ENCODE measurements at places on chromosomes 7 and 10.

- no peak for DNase-seq
Measured at GRCh38 chr7:9657257-9657656, 1223.8 kb downstream of the NXPH1 start.

DNA sequence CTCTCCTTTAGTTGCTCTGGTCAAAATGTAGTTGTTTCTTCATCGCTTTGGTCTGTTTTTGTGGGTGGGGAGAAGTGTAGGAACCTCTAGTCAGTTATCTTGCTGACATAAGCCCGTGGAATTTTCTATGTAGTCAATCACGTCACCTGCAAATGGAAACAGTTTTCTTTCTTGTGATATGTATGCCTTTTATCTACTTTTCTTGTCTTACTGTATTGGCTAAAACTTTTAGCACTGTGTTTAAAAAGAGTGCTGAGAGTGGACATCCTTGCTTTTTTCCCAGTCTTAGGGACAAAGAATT lies 42.3 kb downstream of the AKR1E2 start:
- no peak for DNase-seq

DNA sequence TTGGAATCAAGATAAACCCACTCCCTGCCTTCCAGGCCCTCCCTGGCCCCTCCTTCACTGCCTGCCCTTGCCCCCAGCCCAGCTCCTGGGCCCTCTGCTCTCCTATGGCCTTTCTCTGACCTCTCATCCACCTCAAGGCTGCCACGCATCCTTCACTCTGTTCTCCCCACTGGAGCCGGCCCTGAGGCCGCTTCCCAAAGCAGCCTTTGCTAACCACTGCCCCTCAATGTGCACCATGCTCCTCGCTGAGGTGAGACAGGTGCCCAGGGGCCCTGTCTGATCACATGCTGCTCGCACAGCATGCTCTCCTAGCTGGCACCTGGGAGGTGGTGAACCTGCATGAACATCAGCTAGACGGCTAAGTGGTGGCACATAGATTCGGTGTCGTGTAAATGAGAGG lies 138.5 kb upstream of the RET start:
- DNase-seq: no peak

GRCh38 chr7:139620676-139621344 lies 97.3 kb downstream of the CLEC2L start:
- DNase-seq: peak; percentile 49

- peak; percentile 85 for DNase-seq
Measured at GRCh38 chr7:65006094-65006992, at the start of gene ERV3-1. ERV3-1 (minus strand) TSS chr7:65006687; CDS start chr7:64993026, 13,661 bp downstream.

GRCh38 chr10:92880233-92880861 lies 32.0 kb downstream of the EXOC6 start:
- no peak for DNase-seq

- no peak for DNase-seq
Measured at GRCh38 chr7:16397501-16398145, 23.7 kb downstream of the CRPPA start.

- DNase-seq: no peak
Measured at GRCh38 chr10:11813855-11814567, 9.1 kb upstream of the PROSER2 start.

- no peak for DNase-seq
Measured at GRCh38 chr10:93719901-93720300, 17.5 kb upstream of the FRA10AC1 start.

- no peak for DNase-seq
Measured at GRCh38 chr7:158255156-158255555, 332.5 kb downstream of the PTPRN2 start.

GRCh38 chr10:7480742-7481367 lies 70.0 kb upstream of the SFMBT2 start:
- no peak for DNase-seq

DNA sequence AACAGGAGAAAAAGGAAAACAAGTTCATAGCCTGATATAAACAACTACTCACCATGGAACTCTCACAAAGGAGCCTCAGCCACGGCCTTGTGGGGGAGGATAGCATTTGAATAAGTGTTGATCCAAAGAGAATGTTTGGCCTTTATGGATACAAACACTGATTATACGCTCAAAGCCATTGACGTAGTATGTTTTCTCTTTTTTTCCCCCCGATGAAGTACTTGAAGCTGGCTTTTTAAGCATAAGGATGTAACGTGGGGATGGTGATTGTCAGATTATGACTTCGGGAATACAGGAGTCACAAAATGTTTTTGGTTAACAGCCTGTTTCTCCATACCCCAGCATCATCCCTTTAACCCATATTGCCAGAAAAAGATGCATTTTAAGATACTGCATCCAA lies 39.8 kb downstream of the CELF2 start:
- DNase-seq: no peak

- DNase-seq: no peak
Measured at GRCh38 chr7:54788664-54789063, 29.7 kb upstream of the SEC61G start.

GRCh38 chr7:44617225-44617890 lies 10.9 kb downstream of the OGDH start:
- no peak for DNase-seq

DNA sequence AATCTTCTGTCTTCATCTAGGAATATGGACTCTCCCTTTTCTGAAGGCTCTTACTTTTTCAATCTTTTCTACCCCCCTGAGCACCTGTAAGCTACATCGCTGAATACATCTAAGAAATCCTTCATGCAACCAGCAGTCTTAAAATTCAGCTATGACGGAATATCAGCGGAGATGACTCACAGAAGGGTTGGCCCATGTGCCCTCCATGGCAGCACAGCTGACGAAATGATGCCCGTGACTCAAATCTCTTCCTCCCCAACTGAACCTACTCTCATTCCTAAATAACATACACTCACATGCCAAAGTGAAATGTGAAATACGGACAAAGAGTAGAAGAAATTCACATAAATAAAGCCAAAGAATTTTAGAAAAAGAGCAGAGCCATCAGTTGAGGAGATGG lies 30.3 kb upstream of the NCAPG2 start:
- DNase-seq: no peak

DNA sequence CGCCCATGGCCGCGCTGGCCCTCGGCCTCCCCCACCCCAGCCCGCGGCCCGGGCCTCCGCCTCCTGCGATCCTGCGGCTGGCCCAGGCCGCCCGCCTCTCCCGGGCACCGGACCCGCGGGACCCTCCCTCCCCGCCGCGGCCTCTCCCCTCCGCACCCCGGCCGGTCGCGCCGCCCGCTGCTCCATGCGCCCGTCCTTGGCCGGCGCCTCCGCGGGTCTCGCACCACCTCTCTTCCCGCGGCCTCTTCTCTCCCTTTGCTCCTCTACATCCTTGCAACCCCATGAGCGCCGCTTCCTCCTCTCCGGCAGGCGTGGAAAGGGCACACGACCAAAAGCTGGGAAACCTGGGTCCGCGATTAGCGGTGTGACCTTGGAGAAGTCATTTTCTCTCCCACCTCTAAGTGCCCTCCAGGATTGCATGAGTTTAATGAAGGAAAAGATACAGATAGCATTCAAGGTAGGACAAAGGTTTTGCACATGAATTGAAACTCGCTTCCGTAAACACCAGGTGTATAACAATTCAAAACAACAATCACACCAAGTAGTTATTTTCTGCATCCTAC lies 448 bp upstream of the SRPK2 start:
- DNase-seq: peak; percentile 8

- no peak for DNase-seq
Measured at GRCh38 chr7:136677471-136678365, 190.7 kb upstream of the CHRM2 start.

DNA sequence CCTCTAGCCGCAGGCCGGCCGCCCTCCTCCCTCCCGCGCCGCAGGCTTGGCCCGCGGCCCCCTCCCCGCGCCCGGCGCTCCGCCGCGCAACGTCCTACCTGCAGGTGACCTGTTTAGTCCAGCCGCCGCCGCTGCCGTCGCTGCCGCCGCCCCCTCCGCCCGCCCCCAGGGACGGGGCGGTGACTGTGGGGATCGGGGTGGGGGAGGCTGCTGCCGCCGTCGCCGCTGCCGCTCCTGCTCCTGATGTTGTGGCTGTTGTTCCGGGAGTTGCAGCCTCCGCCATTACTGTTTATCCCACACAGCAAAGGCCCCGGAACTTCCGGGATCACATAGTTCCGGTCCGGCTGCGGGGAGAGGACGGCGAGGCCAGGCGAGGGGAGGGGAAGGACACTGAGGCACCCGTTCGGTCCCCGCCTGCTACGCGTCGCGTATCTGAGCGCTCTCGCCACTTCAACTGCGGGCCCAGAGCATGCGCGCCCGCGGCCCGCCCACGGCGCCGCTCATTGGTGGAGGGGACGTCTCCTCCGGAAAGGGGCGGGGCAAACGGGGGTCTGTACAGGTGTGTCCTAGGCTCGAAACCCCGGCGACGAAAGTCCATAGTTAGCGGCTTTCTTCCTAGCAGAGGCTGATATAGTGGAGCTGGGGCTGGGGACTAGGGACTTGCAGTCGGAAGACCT lies at the start of gene MKRN1:
Gene MKRN1, minus strand, starts transcription at position 444 of the 677 bp plus-strand sequence. Its CDS starts 161 bp downstream, at position 283.
- peak; percentile 93 for DNase-seq

GRCh38 chr7:117269417-117269816 lies 53.4 kb downstream of the WNT2 start:
- no peak for DNase-seq

- DNase-seq: no peak
Measured at GRCh38 chr10:83991986-83992753, 147.1 kb upstream of the GHITM start.

GRCh38 chr10:113491967-113492565 lies 60.8 kb upstream of the HABP2 start:
- no peak for DNase-seq

Measured in activated T-cell treated with anti-CD3 and anti-CD28 coated beads for 1 hour (primary cell).